DND-41 (cell line): ENCODE measurements at places on chromosomes 7 and 10.

- no peak for DNase-seq
Measured at GRCh38 chr10:132873395-132873794, 69.0 kb downstream of the CFAP46 start.

GRCh38 chr10:100021322-100021721, 11.6 kb upstream of the DNMBP start:
- no peak for DNase-seq

GRCh38 chr10:30282221-30282620, 66.9 kb downstream of the MTPAP start:
- DNase-seq, result no peak

GRCh38 chr7:72170475-72170874, 241.7 kb downstream of the CALN1 start:
- DNase-seq, result no peak

GRCh38 chr10:86362129-86362527, 4.5 kb downstream of the GRID1 start:
- no peak for DNase-seq

DNA sequence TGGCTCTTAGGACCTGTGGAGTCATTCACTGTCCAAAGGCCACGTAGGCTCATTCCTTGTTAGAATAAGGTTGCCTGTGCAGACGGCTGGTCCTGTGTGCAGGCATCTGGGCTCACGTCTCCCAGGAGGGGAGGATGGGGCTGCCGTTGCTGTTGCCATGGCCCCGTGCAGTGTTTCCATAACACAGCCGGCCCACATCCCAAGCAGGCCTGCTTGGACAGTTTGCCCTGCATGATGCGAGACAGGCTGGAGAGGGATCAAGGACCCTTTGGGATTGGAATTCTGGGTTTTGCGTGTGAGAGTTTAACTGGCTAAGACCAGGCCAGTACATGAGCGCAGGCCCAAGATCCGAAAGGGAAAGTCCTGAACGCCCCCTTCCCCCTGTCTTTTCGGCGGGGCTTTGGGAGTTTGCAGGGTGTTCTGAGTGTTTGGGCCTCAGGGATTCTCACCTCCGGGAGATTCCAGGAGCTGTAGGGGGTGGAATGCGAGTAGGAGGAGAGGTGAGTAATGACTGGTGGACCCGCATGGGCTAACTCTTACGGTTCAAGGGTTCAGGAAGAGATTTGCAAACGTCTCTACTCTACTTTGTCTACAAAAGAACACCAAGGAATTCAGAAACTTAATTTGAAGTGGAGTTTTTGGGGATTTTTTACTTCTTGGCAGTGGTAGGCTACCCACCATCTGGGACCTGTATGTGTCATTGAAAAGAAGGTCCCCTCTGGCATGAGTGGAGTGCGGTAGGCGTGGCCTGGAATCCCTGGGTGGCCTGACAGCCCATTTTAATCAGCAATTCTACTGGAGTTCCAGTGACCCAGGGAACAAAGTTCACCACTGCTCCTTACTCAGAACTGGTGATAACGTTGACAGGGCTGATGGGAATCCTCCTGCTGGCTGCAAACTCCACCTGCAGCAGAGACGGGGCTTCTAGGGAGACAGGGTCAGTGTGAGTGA, 125.4 kb downstream of the ITIH5 start:
- no peak for DNase-seq

DNA sequence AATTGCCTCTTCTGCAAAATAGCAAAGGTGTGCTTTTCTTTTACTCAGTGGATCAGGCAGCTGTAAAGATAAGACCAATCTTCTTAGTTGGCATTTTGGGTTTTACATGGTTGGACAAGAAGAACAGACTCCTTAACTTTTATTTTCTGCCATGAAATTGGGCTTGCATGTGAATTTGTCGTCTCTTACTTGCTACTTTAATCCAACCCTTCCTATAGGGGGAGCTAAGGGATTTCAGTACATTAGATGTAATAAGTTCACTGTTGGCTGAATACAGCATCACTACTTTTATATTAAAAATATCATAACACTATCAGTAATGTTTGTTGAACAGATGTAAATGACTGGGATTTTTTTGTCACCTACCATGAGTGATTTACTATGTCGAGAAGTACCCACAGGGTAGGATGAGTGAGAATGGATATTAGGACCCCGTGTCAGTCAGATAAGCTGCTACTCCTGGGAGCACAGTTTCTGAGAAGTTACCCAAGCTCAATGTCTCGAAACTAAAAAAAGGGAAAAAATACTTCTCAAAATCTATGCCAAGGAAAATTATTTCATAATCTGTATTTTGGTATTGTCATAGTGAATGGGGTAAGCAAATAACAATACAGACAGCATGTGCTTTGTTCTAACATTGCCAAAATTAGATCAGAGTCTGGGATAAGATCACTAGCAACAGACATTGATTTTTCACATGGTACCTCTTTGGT, 127.4 kb upstream of the AGR3 start:
- no peak for DNase-seq

- no peak for DNase-seq
Measured at GRCh38 chr10:16478801-16479200, 42.0 kb downstream of the PTER start.

GRCh38 chr7:20307119-20307518, 23.6 kb upstream of the ITGB8 start:
- DNase-seq, result no peak

DNA sequence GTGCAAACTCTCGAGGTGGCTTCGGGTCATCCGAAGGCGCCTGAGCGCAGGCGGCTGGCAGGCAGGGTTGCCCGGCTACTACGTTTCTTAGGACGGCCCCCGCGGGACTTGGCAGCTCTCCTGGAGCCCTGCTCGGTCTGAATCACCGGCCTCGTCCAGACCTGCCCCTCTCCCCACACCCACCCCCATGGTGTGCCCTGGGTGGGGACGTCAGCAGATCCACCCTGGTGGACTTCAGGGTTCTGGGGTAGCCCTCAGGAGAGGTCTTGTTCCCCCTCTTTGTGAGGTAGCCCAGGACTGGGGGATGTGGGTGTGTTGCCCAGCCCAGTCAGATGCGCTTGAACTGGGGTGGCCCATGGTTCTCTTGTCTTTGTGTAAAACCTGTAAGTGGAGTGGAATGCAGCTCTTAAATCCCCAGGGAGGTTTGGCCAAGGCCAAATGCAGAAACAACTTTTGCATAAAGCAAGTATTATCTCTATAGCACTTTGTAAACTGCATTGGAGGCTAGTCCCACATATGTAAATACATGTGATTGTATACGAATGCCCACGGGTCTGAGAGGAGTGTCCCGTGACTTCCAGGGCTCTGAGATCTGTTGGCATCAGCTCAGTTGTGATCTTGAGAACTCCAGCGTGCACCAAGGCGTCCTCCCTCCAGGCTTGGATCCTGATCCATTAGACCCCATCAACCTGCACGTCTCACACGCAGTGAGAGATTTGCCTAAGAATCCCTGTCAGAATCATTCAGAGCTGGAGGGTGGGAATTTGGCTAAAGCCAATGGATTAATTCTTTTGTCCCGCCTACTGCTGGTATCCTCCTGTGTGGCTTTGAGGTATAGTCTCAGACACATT, 1.8 kb downstream of the PFKFB3 start:
- DNase-seq, result no peak

- no peak for DNase-seq
Measured at GRCh38 chr10:113687037-113687436, 7.3 kb downstream of the CASP7 start.
